ENCODE measurements at places on chromosomes 4 and X.
A peak's percentile ranks its signal among the peaks of the same experiment; 100 is the strongest.

GRCh38 chr4:156238171-156238570, 284.5 kb upstream of the CTSO start:
- no peak for DNase-seq

DNA sequence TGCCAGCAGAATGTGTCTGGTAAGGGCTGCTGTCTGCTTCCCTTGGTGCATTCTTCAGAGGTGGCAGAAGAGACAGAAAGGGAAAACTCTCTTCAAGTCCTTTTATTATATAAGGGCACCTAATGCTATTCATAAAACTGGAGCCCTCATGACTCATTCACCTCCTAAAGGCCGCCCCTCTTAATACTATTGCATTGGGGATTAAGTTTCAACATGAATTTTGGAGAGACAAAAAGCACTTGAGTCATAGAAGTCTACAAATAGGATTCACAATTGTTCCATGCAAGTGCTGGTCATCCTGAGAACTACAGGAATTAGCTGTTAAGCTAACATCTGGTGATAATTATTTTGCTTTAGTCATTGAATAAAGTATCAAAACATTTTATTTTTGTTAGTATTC, 349.5 kb downstream of the HS3ST1 start:
- DNase-seq, result no peak

GRCh38 chr4:114558446-114559020, 40.1 kb upstream of the UGT8 start:
- DNase-seq, result no peak

DNA sequence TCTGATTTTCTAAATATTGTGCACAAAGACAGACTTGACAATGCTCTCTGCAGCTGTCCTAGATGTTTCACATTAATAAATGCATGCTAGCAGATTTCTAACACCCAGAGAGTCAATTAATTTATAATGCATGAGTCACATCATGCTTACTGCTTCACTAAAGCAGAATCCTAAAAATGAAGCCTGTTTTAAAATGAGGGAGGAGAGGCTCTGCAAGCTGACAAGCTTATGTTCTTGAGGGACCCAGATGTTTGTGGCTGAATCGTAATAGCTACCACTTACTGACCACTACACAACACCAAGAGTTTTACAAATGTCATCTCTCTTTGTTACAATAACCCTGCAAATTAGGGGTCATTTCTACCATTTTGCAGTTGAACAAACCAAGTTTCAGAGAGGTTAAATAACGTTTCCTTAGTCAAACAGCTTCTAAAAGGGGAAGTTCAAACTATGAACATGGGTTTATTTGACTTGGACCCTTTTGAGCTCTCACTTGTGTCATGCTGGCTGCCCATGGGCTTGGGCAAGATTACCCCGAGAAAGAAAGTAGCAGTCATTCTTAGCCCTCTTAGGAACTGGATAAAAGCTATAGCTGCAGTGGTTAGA, 262.7 kb upstream of the ETNPPL start:
- DNase-seq, result no peak

DNA sequence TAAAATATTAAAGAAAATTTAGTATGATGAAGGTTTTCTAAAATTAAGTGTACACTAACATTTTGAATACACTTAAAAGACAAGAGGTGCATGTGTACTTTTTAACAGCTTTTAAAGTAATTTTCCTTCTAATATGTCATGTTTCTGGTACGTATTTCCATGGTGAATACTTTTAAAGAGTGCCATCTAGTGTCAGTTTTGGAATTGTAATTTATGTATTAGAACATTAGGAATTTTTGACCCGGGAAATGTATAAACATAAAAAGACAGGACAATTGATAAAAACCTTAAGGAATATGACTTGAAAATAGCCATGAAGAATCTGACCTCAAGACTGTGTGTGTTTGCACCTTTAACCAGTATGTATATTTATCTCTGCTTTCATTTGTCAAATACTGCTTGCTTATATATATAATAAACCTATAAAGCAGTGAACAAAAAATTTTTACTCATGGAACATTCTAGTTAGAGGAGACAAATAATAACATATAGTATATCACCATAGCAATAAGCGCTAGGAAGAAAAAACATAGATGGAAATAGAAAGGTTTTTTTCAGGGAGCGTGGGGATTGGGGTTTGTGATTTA, 7.2 kb downstream of the GSTCD start:
- DNase-seq, result peak; percentile 47

Data from AG08395 (cell line).